ENCODE measurements at places on chromosomes 11 and 22.

GRCh38 chr11:88281317-88281712 is 56.2 kb downstream of the CTSC start:
- no peak for DNase-seq

- DNase-seq, result no peak
These were observed 2.6 kb upstream of the FTH1 start for GRCh38 chr11:61969838-61970662.

- no peak for DNase-seq
These were observed 18.3 kb downstream of the SMIM38 start for GRCh38 chr11:69173925-69174581.

DNA sequence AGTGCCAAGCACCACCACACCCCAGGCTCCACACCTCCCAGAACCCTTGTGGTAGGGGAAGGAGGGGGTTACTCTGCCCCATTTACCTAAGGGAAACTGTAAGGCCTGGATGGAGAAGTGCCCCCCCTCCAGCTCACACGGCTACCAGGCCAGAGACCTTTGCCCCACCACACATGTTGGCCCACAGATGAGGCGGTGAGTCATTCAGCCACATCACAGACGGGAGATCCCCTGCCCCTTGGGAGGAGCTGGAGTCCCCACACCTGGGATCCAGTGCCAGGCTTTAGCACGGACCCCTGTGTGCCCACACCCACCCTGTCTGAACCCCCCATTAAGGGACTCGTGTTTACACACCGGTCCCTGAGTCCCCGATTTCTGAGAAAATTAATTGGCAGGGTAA is 24.9 kb downstream of the CDKN1C start:
- no peak for DNase-seq

DNA sequence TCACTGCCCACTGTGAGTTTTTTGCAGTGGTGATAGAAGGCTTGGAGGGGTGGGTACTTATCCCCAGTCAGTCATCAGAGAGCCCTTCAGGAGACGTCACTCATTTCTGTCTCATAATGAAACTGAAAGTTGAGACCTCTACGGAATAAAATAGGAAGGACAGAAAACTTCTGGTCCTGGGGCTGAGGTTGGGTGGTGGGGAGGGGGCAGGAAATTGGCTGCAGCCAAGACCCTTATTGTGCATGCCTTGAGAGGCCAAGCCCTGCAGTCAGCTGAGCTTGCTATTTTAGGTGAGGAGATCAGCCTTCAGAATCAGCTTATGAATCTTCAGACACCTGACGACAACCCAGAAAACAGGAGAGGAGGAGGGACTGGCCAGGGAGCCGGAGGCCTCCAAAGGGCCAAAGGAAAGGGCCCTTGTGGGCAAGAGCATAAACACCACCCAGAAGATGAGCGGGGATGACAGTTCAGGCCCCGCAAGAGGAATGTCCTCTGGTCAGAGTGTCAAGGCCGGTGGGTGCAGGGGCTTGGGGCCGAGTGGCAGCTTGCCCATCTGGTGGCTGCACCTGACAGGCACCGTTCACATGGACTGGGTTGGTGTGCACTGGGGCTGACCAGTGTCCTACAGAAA is 17.9 kb upstream of the ADA2 start:
- DNase-seq, result no peak

DNA sequence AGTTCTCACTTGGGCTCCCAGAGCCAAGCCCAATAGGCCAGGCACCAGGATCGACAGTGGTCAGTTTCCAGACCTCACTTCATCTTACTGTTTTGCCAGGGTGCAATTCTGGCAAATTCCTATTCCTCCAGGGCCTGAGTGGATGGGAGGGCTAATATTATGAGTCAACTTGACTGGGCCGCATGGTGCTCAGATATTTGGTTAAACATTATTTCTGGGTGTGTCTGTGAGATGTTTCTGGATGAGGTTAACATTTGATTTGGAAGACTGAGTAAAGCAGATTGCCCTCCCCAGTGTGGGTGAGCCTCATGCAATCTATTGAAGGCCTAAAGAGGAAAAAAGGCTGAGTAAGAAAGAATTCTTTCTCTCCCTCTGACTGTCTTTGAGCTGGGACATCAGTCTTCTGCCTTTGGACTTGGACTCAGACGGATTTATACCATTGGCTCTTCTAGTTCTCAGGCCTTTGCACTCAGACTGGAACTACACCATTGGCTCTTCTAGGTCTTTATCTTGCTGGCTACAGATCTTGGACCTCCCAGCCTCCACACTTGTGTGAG is 132.9 kb upstream of the ZBED5 start:
- no peak for DNase-seq

- DNase-seq, result peak; percentile 80
These were observed 55.2 kb downstream of the ST3GAL4 start for GRCh38 chr11:126410649-126411048.

GRCh38 chr11:124761301-124762104 is 587 bp downstream of the ESAM start:
- DNase-seq, result peak; percentile 56

- peak; percentile 9 for DNase-seq
These were observed 7.1 kb upstream of the ATG16L2 start for GRCh38 chr11:72807021-72807693.

GRCh38 chr22:36744791-36745190 is 31.1 kb downstream of the IFT27 start:
- DNase-seq, result no peak

DNA sequence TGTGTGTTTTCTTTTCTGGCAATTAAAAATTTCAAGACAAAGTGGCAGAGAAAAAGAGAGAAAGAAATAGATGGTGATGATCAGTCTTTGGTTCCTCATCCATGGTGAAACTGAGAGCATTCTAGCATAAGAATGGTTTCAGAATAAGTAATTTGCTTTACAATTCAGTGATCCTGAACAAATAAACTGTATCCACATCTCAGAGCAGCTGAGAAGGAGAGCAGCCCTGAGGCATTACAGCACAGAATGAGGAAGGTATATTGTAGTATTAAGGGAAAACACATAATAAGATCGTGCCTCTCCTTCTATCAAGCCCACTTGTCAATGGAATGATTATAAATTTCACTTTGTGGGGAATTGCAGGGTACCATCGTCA is 17.4 kb downstream of the LUZP2 start:
- no peak for DNase-seq

DNA sequence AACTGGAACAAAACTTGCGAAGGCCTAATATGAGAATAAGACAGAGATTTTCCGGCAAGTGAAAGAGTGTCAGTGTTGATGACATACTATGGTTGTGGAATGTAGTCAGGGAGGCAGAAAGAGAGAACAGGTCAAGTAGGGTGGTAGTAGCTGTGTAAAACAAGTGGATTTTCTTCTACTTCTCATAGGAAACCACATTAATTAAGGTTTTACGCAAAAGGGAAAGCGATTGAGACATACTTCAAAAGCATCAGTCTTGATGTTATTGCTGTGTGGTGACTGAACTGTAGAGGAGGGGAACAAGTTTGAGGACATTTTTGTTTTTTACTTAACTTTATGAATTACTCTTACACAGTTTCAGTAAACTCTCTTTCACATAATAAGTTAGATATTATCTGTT is 186.0 kb upstream of the CNTN5 start:
- no peak for DNase-seq

- DNase-seq, result no peak
These were observed 10.4 kb downstream of the TMPRSS6 start for GRCh38 chr22:37098976-37099591.

DNA sequence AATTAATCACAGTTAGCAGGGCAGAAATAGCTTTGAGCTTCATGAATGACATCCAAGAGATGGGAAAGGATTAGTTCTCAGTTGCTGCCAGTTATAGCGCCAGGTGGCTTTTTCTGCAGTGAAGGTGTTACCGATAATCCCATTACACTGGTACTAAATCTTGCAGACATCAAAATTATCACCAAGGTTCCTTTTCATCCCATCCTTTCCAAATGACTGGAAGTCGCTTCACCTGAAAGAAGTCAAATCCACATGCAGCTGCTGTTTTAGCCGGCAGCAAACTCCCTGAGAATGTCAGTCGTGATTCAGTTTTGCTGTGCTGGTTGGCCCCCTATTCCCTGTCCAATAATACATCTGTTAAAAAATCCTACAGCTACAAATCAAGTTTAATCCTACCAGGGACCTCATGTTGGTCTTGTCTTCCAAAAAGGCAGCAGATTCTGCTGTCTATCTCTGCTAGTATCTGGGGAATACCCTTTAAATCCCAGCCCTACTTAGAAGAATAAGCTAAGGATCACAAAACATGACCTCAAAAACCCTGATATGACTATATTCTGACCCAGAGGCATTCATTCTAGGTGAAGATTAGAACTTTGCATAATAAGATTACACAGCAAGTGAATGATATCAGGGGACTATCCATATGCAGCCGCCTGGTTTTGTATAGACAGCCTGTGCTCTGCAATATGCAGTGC is 31.7 kb downstream of the IMMP1L start:
- DNase-seq, result no peak

DNA sequence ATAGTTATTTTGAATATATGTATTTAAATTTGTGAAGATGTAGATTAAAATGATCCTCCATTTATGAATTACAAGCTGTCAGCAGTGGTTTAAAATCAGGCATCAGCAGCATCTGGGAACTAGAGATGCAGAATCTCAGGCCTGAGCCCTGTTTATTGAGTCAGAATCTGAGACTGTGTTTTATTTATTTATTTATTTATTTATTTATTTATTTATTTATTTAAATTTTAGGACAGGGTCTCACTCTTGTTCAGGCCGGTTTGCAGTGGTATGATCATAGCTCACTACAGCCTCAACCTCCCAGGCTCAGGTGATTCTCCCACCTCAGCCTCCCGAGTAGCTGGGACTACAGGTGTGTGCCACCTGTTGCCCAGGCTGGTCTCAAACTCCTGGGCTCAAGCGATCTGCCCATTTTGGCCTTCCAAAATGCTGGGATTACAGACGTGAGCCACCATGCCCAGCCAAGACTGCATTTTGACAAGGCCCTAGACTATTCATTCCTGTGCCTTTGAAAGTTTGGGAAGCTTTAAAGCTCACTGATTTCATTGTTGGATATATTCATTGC is 70.7 kb downstream of the PPP6R3 start:
- DNase-seq, result no peak

GRCh38 chr22:45579306-45579705 is 76.6 kb downstream of the FBLN1 start:
- no peak for DNase-seq

DNA sequence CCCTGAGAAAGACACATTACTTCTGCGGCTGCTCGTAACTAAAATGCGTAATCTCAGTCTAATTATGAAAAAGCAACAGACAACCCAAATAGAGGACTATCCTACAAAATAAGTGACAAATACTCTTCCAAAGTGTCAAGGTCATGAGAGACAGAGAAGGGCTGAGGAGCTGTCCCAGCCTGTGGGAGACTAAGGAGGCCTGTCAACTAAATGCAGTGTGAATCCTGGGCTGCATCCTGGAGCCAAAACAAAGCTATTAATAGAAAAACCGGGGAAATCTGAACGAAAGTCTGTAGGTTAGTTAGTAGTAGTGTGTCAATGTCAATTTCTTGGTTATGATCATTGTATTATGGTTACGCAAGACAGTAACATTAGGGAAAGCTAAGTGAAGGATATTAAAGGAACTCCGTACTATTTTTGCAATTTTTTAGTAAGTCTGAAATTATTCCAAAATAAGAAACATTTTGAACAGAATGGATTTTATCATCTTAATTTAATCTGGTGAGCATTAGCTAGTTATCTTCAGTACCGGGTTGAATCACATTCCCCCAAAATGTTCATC is 39.8 kb upstream of the SLC35C1 start:
- no peak for DNase-seq

DNA sequence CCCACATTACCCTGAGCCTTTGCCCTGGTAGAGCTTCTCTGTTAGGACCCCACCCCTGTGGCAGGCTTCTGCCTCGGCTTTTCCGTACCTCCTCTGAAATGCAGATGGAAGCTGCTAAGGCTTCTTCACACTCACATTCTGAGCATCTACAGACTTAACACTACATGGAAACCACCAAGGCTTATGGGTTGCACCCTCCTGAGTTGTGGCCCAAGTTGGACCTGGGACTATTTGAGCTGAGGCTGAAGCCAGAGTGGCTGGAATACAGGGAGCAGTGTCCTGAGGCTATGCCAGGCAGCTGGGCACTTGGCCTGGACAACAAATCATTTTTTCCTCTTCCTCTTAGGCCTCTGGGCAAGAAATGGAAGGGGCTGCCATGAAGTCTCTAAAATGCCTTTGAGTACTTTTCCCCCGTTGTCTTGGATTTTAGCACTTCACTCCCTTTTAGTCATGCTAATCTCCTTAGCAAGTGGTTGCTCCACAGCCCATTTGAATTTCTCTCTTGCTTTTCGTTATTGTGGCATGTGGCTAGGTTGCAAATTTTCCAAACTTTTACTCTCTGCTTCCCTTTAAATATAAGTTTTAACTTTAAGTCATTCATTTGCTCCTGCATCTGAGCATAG is 114.8 kb upstream of the FIBIN start:
- no peak for DNase-seq

DNA sequence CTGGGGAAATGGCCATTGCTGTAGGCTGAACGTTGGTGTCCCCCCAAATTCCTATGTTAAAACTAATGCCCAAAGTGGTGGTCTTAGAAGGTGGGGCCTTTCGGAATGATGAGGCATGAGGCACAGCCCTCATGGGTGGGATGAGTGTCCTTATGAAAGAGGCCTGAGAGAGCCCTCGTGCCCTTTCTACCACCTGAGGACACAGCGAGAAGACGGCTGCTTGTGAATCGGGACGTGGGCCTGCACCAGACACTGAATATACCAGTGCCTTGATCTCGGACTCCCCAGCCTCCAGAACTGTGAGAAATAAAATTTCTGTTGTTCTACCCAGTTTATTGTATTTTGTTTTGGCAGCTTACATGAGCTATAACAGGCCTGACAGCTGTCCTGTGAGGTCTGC is 162.9 kb upstream of the B3GAT1 start:
- no peak for DNase-seq

- no peak for DNase-seq
These were observed 50.2 kb downstream of the GRM5 start for GRCh38 chr11:89015614-89016013.

DNA sequence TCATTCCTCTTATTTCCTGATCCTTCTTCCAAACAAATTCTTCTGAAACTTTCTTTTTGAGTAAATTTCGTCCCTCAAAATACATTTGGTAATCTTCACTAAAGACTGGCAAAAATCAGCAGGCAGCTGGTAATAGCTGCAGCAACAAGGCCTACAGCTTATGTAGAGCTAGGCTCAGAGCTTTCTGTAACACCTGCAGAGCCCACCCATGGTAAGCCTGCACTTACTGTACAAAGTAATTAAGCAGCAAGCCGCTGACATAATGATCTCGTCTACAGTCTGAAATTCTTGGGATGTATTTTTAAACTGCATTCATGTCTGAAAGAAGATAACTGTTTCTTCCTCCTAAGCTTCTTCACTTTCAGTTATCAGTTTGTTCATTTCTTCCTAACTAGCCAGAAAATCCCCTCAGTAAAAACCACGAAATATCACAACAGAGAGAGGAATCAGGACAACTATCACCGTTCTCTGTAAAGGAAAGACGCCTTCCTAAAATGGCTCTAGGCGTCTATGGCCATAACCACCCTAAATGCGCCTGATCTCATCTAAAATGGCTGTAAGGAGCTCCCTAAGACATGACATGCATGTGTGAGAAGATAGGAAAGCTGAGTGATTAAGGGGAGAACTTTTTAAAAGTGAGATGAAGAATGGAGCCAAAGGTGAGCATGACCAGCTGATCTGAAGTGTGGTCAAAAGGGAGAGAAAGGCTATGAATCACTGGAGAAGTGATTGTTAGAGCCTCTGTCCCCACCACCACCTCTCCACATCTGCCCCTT is 56.2 kb downstream of the DENND5A start:
- DNase-seq, result no peak

All from left cardiac atrium (tissue), 4 donors.